AG04450 (cell line): ENCODE measurements at places on chromosomes 4 and X.

DNA sequence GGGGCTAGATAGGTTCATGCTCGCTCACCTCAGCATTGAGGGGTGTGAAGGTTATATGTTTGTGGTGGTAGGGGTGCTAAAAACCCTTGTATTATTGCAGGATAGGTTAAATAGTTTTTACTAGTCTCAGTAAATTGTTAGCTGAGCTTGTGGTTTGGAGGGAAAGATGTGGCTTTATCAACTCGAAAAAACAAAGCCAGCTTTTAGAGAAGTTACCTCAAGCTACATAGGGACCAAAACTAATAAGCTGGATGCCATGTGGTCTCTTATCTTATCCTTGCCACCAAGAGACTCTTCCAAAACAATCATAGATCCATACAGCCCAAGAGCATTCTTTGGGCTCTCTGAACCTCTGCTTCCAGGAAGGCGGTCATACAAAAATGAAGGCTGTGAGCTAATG is 29.2 kb downstream of the MSN start:
- no peak for DNase-seq

DNA sequence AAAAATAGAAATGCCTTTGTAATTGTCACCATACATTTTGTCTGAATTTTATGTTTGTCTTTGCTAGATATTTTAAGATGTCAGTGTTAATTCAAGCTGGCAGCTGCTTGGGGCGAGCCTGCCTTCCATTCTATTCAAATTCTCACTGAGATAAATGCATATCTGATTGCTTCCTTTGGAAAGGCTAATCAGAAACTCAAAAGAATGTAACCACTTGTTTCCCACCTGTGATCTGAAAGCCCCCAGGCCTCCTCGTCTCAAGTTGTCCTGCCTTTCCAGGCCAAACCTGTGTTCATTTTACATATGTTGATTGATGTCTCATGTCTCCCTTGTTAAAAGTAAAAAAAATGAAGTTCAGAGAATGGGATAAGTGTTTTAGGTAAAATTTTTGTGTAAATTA is 318.7 kb upstream of the TECRL start:
- DNase-seq = no peak

DNA sequence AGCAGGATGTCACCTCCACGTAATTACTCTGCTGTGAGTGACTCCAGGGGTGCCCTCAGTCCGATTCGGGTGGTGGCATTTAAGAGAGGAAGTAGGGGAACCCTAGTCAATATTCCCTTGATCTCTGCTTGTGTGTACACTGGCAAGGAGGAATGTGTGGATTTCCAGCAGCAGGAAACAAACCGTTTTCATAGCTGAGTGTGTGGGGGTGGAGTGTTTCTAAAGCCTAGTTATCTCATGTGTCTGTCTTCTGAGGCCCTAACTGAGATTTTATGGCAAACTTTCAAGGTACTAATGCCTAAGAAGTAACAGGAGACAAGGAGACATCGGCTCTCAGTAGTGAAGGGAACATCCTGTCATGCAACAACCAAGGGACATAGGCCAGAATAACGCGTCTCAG is 6.6 kb upstream of the CLDN24 start:
- no peak for DNase-seq

DNA sequence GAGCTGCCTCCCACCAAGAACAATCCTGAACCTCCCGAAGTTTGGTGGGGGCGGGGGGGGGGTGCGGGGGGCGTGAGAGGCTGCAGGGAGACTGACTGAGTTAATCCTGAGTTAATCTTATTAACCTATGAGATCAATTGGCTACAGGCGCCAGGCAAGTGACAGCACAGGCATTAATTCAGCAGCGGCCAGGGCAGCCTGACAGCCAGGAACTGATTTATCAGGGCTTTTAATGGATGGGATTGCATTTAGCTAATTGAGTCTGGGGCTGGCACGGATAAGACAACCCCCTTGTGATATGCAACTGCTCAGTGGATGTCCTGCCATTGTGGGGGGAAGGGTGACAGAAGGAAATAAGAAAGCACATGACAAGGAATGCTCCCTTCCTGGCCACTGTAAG is 16.3 kb downstream of the RTL5 start:
- no peak for DNase-seq

- DNase-seq = no peak
These were observed 56.1 kb downstream of the SLC9A6 start for GRCh38 chrX:136041254-136041812.

DNA sequence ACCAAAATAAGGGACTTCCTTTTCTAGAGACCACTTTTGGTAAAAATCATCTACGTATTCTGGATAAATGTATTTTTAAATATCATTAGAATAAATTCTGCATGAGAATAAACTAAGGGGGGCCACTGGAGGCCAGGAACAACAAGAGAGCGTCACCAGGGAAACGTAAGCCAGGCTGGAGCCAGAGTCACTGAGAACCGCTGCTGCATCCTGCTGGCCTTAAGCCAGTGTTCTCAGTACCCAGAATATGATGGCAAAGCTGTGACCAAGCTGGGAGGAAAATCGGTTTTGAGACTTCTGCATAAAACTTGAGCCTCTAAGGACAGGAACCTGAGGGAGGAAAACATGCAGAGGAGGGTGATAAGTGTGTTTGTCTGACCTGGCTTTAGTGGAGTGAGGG is 63.0 kb upstream of the FAM9A start:
- DNase-seq = no peak
